ENCODE measurements at places on chromosomes 11 and 22.
A peak's percentile ranks its signal among the peaks of the same experiment; 100 is the strongest.

GRCh38 chr11:102421261-102421660, 31.3 kb downstream of the TMEM123 start:
- DNase-seq, result peak; percentile 60

DNA sequence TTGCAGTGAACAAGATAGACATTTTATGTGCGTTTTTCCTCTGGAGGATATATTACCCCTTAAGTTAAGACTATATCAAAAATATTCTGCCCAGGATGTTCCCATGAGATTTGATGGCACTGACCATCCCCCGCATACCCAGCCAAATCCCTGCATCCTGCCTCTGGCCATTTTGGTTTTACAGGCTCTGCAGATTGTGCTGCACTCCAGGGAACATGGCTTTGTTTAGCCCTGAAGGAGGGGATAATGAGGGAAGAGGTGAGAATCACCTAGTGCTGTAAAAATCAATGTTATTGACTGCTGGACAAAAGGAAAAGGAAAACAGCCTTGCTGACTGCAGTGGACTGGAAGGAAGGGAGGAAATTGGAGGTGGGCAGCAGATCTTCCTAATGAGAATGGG, 717.4 kb downstream of the DLG2 start:
- no peak for DNase-seq

DNA sequence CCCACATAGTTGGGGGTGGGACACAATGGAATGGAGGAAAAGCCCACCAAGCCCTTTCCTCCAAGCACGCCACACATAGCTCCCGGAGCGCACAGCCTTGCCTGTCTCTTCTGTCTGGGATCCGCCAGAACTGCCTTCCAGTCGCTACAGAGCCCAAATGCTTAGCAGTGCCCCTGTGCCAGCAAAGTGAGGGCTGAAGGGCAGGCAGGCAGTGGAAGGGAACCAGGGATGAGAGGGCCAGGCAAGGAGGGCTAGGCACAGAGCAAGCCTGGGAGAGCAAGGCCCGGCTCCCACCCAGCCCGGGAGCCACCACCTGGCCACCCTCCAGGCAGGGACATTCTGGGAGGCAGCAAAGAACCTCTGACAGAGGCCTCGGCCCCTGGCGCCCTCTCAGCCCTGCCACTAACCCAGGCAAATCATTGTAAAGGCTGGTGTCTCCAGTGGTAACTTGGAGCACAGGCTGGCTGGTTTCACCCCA, 32.5 kb downstream of the PPP2R1B start:
- DNase-seq, result no peak

DNA sequence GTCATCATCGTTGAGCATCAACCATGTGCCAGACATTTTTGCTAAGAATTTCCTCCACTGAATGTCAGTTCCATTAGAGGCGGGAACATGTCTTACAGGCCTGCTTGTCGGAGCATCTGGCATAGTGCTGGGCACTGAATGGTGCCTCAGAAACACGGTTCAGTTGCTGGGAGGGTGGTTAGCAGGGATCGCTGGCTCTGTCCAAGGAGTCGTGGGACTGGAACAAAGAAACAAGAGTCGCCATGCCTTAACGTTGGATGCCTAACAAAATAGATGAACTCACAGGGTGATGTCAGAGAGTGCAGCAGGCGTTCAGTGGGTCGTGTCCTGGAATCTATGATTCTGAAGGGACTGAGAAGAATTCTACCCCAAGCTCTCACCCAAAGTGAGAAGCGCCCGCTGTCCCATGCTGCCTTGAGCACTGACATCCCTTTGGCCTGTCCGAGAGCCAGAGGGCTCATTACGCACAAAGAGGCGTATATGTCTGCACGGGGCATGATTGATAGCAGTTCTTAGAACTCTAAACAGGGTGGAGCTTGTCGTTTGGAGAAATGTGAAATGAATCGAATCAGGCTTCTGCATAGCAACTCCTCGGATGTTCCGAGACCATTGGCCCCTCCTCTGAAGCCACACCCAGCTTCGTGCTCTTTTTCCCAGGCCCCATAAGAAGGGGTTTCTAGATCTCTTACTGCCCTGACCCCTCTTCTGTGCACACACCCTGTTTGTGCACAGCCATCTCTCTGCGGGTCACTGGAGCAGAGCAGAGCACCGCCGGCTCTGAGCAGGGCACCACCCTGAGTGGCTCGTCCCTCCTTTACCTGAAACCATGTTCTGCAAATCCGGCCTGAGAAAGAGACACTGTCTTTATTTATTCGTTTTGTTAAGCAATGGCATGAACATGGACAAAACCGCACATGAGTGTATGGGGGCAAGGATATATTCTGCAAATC, 113.1 kb upstream of the B3GAT1 start:
- peak; percentile 18 for DNase-seq

DNA sequence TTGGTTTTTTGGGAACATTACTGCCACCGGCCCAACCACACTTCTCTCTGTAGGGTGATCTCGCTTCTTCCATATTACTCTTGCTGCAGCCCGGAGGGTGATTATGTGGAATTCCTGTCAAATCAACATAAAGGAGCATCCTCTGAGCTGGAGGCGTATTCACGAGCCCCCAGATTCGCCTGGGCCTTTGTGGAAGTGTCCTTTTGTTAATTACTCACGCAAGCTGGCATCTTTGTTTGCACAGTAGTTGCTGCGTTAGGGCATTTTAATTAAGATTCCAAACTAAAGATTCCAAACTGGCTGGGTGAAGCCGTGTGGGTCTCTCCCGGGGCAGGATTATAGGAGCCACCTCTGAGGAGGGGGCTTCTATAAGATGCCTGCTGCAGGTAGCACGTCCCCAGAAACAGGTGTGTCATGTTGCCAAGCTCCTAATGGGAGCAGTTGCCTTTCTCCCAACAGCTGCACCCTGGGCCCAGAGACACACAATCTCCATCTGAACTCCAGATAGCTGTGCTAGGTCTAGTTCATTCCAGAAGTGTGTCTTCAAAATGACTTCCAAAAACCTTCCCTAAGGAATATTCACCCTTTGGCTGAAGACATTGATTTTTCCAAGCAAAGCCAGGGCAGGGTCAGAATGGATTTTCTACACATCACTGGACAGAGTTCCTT, 40.9 kb downstream of the SHISAL1 start:
- no peak for DNase-seq

GRCh38 chr11:1351278-1351937, 38.3 kb upstream of the BRSK2 start:
- no peak for DNase-seq

DNA sequence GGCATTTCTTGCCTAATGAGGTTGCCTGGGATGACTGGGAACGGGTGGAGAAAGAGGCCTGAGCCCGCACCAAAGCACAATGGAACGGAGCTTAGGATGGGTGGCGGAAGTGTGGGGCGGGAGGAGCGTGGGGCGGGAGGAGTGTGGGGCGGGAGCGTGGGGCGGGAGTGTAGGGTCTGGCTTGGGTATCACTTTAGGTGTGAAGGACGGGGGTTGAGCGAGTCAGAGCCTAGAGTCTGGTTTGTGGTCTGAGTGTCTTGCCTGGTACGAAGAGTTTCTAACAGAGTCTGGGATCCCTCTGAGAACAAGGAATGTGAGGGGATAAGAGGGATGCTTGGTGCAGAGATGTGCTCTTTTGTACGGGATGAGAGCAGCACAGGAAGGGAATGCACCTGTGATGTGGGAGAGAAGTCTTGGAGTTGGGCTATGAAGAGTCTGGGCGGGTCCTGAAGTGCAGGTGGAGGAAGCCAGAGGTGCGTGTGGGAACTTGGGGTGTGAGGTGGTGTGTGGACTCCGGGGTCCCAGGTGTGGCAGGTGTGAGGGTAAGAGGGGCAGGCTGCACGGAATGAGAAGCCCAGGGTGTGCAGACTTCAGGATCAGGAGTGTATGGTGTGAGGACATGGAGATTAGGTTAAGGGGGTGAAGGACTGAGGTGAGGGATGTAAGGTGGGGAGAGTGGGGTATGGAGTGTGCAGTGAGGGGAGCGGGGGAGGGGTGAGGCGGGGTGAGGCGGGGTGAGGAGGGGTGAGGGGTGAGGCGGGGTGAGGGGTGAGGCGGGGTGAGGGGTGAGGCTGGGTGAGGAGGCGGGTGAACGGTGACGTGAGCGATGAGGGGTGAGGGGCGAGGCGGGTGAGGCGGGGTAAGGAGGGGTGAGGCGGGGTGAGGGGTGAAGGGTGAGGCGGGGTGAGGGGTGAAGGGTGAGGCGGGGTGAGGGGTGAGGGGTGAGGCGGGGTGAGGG, 1.0 kb downstream of the SYCE3 start:
- DNase-seq, result no peak

DNA sequence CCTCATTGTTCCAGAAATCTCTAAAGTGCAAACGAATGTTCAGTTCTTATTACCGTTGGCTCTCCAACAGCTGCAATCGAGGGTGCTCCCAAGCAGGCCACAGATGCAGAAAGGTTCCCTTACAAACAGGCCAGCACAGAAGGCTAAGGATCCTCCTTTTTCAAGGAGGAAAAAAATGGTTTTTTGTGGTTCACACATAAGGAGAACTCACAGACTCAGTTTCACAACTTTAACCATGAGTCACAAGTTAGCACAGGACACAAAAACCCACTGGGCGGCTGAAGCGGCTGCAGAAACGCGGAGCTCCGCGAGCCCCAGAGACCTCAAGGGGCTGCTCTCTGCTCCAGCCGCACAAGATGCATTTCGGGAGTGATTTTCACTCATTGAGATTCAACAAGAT, 98.2 kb upstream of the PRR5 start:
- no peak for DNase-seq

GRCh38 chr22:33896575-33897447, 23.5 kb downstream of the LARGE1 start:
- DNase-seq, result no peak
